GM23338 (cell line): ENCODE measurements at places on chromosomes 1 and 21.

GRCh38 chr1:248155927-248156326 is 11.0 kb downstream of the OR2M5 start:
- no peak for DNase-seq

DNA sequence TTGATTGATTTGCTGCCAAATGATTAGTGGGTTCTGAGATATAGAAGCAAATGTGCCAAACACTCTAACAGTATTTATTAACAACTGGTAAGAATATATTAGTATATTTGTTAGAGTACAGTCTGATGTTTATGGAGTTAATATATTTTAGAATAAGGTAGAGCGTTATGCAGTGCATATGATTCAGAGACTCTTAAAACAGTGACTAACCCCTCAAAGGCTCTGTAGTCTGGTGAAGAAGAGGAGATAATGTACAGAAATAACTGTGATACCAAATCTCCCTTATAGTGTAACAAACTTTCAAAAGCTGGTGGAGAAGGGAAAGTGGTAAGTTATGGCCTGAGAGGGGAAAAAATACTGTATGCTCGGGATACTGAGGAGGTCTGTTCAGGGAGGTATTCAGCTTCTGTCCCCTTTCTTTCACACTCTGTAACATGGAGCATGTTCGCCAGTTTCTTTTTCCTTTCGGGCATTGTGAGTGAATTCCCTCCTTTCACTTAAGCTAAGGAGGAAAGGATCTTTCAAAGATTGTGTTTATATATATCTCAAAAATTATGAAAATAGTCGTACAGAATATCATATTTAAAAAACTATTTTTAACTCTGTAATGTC is 121.2 kb downstream of the ADGRL2 start:
- no peak for DNase-seq

DNA sequence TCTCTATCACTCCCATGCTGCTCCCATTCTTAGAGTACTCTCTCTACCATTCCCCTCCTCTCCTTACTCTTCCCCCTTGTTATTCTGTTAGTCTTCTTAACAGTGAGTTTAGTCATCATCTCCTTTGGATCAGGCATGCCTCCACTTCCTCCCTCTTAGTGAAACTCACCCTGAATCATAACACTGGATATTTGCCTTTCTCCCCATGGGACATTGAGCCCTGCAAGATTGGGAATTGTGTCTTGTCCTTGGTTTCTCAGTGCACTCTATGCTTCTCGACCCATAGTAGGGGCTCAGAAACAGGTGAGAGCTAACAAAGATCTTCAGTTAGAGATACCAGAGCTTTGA is 68.3 kb upstream of the GCLM start:
- no peak for DNase-seq

- no peak for DNase-seq
Observed at GRCh38 chr1:52238887-52239707, 97.2 kb downstream of the ZFYVE9 start.

DNA sequence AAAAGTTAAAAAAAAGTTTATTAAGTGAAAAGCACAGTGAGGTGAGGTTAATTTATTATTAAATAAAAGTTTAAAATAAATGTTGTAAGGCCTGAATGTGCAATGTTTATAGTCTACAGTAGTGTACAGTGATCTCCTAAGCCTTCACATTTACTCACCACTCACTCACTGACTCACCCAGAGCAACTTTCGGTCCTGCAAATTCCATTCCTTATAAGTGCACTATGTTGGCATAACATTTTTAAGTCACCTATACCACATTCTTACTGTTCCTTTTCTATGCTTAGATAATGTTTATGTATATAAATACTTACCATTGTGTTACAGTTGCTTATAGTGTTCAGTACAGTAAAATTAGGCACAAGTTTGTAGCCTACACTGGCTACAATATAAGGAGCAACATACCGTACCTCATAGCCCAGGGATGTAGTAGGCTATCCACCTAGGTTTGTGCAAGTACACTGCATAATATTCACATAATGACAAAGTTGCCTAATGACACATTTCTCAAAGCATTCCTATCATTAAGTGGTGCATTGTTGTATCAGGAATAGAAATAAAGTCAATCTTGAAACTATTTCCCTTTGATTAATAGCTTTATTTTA is 426.5 kb upstream of the BRINP3 start:
- DNase-seq, result no peak
